ENCODE measurements at places on chromosomes 3 and 15. TPM values are rescaled to one million over a fixed set of nuclear protein-coding genes. Genes with fewer than 3 reads are reported as not detected.

Gene COL8A1
- 0.12 TPM for total RNA-seq

Gene GRK7
- 0.15 TPM for total RNA-seq

Gene RBPMS2
- total RNA-seq: 7.2 TPM

Gene LRRC31
- total RNA-seq: not detected

Data from natural killer cell (primary cell).